Astrocyte (in vitro differentiated cells and primary cell): ENCODE measurements at places on chromosomes 6 and 20. TPM values are rescaled to one million over a fixed set of nuclear protein-coding genes. Genes with fewer than 3 reads are reported as not detected.
A peak's percentile ranks its signal among the peaks of the same experiment; 100 is the strongest.

CCN6 gene
- total RNA-seq = not detected in 2 replicates

- H3K27ac ChIP-seq = no peak overlapping the region
- no peaks in the 10 kb centered on the region for H3K27me3 ChIP-seq
- no peak overlapping the region for H3K4me3 ChIP-seq
- H3K4me1 ChIP-seq = no peaks in the 10 kb centered on the region
- no peak for DNase-seq
These were observed 196.2 kb downstream of the SAMD5 start for GRCh38 chr6:147704691-147705090.

AFDN gene
- total RNA-seq = 95.0 and 102 TPM in 2 replicates

GRCh38 chr6:153090241-153090930, 40.7 kb downstream of the RGS17 start:
- H3K27ac ChIP-seq = peak overlapping the region; percentile 59
- H3K27me3 ChIP-seq = no peaks in the 10 kb centered on the region
- peaks cover 29% of the 10 kb centered on the region for H3K4me1 ChIP-seq
- H3K36me3 ChIP-seq = no peaks in the 10 kb centered on the region
- peak; percentile 86 for DNase-seq

GRCh38 chr20:8115436-8115835, 16.6 kb upstream of the PLCB1 start:
- no peaks in the 10 kb centered on the region for H3K36me3 ChIP-seq
- no peaks in the 10 kb centered on the region for H3K27me3 ChIP-seq
- no peak overlapping the region for H3K27ac ChIP-seq
- DNase-seq = no peak
- no peak overlapping the region for H3K4me3 ChIP-seq
- H3K4me1 ChIP-seq = no peaks in the 10 kb centered on the region

PDYN gene
- not detected in 2 replicates for total RNA-seq

DNA sequence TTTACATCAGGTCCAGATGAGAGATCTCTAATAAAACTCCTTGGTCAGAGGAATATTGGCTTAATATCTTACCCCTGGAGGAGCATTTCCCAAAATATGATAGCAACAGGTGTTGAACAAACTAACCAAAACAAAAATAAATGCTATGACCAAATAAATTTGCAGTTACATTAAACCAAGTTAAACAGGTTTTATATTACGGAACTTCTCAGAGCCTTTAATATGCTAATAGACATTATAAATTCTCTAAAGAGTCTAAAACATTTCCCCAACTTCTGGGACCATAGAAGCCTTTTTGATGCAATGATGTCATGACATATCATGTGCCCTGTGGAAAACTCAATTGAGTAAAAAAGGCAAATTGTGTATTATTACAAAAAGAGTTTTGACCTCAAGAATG, 90.9 kb upstream of the ARMC2 start:
- H3K27me3 ChIP-seq = peaks cover 4% of the 10 kb centered on the region
- H3K4me1 ChIP-seq = no peaks in the 10 kb centered on the region
- H3K36me3 ChIP-seq = no peaks in the 10 kb centered on the region
- DNase-seq = no peak
- H3K27ac ChIP-seq = no peak overlapping the region

IRAK1BP1 gene
- total RNA-seq = 3.4 and 3.7 TPM in 2 replicates

DNA sequence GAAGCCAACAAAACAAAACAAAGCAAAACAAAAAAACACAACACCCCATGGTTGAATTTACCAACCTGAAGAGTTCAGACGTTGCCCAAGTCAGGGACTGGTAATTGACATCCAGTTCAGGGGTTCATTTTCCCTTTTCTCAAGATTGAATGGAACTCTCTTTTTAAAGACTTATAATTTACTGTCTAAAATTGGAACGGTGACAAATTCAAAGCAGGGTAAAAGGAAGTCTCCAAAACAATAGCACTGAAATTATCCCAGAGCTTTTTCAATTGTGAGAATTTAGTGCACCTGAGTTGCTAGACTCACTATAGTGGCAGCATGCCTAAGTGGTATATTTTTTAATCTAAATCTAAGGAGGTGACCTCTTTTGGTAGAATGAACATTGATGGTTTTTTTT, 90.9 kb upstream of the PREP start:
- no peak for DNase-seq
- no peak overlapping the region for H3K4me3 ChIP-seq
- no peaks in the 10 kb centered on the region for H3K27me3 ChIP-seq
- H3K4me1 ChIP-seq = peaks cover 7% of the 10 kb centered on the region
- H3K36me3 ChIP-seq = no peaks in the 10 kb centered on the region

- H3K36me3 ChIP-seq = peaks cover 25% of the 10 kb centered on the region
- no peak for DNase-seq
- peaks cover 17% of the 10 kb centered on the region for H3K4me1 ChIP-seq
- H3K4me3 ChIP-seq = no peak overlapping the region
- H3K27ac ChIP-seq = no peak overlapping the region
These were observed 186.9 kb downstream of the HIVEP2 start for GRCh38 chr6:142757852-142758628.

DNA sequence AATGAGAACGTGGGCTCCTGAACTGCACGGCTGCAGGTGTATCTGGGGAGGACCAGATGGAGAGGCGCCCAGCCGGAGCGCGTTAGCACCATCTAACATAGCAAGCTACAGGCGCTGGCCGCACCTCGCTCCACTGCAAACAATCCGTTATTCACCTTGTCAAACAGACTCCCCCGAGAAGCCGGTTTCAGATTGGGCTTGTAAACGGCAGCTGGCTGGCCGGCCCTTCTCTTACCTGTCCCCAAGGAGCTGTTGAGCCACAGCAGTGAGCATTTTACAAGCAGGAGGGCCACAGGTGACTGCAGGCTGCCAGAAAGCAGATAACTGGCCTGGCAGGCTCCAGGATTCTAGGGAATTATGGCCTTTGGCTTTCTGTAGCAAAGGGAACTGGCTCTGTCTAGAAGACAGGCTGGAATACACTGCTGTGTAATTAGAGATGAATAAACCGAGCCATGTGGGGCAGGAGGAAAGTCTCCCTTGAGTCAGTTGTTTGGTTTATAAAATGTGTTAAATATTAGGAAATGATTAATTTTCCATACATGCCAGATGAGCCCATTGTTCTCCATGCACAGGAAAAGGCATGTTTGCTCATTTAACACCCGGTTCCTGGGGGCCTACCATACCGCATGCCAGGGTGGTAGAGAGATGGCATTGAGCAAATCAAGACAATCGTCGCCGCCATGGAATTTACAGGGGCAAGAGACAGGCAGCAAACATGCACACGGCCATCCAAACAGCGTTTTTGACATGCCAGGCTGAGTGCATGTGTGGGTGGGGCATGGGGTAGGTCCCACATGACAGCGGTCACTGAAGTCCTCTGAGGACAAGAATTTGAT, 159.3 kb downstream of the NFATC2 start:
- no peaks in the 10 kb centered on the region for H3K36me3 ChIP-seq
- no peak overlapping the region for H3K27ac ChIP-seq
- H3K4me1 ChIP-seq = peaks cover 9% of the 10 kb centered on the region
- no peaks in the 10 kb centered on the region for H3K27me3 ChIP-seq

DNA sequence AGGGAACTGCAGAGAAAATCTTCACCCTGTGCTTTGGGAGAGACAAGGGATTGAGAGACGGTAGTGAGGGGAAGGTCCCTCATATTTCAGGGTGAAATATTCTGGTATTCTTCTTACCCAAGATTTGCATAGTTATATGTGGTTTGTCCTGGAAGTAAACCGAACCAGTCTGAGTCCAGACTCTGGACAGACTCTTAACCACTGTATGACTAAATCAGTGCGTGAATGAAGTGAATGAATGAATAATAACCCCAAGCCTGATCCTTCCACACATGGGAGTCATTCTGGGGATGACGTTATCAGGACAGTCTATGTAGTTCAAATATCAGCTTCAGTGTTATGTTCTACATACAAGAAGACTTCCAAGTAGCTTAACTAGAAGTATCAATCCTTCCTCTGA, 690.7 kb downstream of the KIF16B start:
- no peak for DNase-seq
- no peak overlapping the region for H3K27ac ChIP-seq

DNA sequence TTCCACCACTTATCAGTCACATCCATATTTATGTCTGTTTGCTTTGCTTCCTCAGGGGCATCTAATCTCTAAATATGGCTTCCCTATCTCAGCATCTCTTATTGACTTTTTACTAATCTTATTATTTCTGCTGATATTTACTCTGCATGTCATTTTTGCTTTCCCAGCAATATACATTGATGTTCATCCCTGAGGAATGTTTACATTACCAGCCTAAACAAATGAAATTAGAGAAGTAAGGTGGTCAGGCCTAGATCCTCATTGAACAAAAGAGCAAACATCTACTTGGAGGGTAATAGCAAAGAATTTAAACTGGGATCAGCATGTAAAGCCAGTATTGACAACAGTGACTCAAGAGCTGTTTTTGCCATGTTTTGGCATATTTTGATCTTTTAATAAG, 546.4 kb downstream of the MMUT start:
- no peaks in the 10 kb centered on the region for H3K4me1 ChIP-seq
- no peak overlapping the region for H3K4me3 ChIP-seq
- H3K36me3 ChIP-seq = no peaks in the 10 kb centered on the region
- no peaks in the 10 kb centered on the region for H3K27me3 ChIP-seq
- no peak for DNase-seq

RAET1E gene
- not detected in 2 replicates for total RNA-seq

DNA sequence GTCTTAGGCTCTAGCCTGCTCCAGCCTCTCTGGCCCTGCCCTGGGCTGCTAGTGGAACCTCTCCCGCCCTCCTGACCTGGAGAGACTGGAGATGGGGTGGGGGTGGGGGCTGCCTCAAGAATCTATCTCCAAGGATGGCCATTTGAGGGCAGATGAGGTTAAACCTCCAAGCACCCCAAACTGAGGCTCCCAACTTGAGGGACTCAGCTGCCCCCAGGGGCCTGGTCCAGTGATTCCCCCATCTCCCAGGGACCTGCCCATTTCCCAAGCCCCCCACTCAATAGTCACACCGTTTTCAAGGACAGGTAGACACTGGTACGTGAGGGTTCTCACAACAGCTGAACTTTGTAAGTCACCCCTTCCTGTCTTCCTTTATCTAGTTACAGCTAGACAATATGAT, 7.1 kb upstream of the BPIFB1 start:
- H3K36me3 ChIP-seq = no peaks in the 10 kb centered on the region
- no peak overlapping the region for H3K4me3 ChIP-seq
- peaks cover 6% of the 10 kb centered on the region for H3K27me3 ChIP-seq
- H3K4me1 ChIP-seq = no peaks in the 10 kb centered on the region
- no peak for DNase-seq

GRCh38 chr6:17705428-17705777, 1.3 kb downstream of the NUP153 start:
- H3K4me1 ChIP-seq = peaks cover 19% of the 10 kb centered on the region
- H3K4me3 ChIP-seq = peak overlapping the region; percentile 85
- H3K27ac ChIP-seq = peak overlapping the region; percentile 96
- no peaks in the 10 kb centered on the region for H3K27me3 ChIP-seq
- DNase-seq = peak; percentile 63
- no peaks in the 10 kb centered on the region for H3K36me3 ChIP-seq

DNA sequence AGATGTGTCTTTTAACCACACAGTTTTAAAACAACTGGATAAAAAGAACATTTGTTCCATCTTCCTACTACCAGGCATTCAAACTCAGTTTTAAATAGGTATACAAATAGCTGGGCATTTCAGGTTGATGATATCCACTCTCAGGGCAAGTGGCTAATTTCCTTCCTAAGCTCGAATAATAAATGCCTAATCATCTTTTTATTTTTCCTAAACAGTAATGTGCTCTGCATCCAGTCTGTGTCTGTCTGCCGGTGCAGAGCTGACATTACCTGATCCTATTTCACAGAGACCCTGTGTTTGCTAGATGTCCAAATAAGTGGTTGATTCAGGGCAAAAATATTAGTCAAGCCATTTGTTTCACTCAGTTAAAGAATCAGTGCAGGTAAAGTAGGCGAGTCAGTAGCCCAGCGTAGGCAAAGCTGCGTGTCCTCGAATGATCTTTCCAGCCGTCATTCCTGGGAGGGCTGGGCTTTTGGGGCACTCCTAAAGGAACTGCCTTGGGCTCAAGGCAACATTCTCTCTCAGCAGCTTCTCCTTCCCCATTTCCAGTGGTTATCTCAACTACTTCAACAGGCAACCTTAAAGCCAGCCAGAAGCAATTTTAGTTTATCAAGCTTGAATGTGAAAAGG, 74.2 kb upstream of the BMP2 start:
- no peaks in the 10 kb centered on the region for H3K4me1 ChIP-seq
- no peak for DNase-seq
- no peak overlapping the region for H3K4me3 ChIP-seq
- no peaks in the 10 kb centered on the region for H3K36me3 ChIP-seq
- H3K27ac ChIP-seq = no peak overlapping the region

DNA sequence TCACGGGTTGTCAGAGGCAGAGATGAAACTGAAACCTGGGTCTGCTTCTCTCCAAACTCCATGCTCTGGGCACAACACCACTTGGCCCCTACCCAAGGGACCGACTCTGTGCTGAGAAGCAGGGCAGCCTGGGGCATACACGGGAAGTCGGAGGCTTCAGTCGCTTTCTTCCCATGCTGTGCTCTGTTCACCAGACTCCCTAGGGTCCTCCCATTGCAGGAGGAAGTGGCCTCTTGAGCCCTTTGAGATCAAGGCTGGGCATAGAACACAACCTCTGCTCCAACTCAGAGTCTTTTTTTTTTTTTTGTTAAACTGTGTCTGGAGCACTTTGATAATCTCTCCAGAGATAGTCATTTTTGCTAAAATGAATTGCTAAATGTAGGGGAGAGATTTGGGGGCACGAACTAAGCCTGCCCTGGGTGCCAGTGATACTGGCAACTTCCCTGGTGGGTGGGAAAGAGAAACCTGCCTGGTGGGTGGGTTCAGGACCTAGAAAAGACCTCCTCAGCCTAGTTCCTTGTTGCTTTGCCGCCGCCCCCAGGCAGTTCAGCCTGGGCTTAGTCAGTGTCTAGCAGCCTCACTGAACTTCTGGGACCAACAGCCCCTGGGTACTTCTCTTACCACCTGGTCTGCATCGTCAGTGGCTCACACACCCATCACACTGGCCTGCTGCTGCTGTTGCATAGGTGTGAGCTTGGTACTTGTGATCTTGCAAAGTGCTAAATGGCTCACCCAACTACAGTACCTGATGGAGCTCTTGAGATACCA, 62.0 kb downstream of the PPP1R14C start:
- H3K27me3 ChIP-seq = no peaks in the 10 kb centered on the region
- H3K36me3 ChIP-seq = no peaks in the 10 kb centered on the region
- no peak for DNase-seq
- no peak overlapping the region for H3K27ac ChIP-seq
- peaks cover 14% of the 10 kb centered on the region for H3K4me1 ChIP-seq

GRCh38 chr20:4855555-4855954, 133.8 kb downstream of the PRND start:
- no peak overlapping the region for H3K27ac ChIP-seq
- H3K4me3 ChIP-seq = no peak overlapping the region

DNA sequence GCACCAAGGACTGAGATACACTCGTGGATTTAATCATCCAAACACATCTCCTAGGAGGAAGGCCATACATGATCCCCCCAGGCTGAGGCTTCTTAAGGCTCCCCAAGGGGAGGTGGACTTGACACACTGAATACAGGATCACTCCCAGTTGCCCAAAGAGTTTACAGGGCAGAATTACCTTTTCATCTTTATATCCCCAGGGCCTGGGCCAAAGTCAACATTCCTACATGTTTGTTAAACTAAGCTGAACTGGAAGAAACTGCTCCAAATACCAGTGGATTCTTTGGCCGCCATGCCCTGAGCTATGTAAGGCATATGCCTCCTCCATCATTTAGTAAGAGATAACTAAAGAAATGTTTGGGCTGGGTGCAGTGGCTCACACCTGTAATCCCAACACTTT, 22.2 kb upstream of the SERPINB1 start:
- DNase-seq = no peak
- H3K27me3 ChIP-seq = no peaks in the 10 kb centered on the region

LCA5 gene
- 5.8 and 6.2 TPM in 2 replicates for total RNA-seq
